Thymus (tissue), 14 donors: ENCODE measurements at places on chromosomes 4 and X. TPM values are rescaled to one million over a fixed set of nuclear protein-coding genes. Genes with fewer than 3 reads are reported as not detected.

CENPVL2 gene
- polyA plus RNA-seq = 0.41 TPM

GRCh38 chr4:107991945-107992630 is 2.4 kb downstream of the HADH start:
- DNase-seq = no peak

GRCh38 chr4:153243468-153243867 is 39.2 kb downstream of the TRIM2 start:
- DNase-seq = no peak

- DNase-seq = no peak
Observed at GRCh38 chr4:87019246-87019791, 84.5 kb downstream of the AFF1 start.

TMEM47 gene
- polyA plus RNA-seq = 7.4 TPM

GRCh38 chr4:117014236-117014635 is 71.1 kb downstream of the TRAM1L1 start:
- no peak for DNase-seq

SMIM43 gene
- polyA plus RNA-seq = 0.43 TPM

- DNase-seq = no peak
Observed at GRCh38 chr4:93855926-93856325, 27.4 kb downstream of the ATOH1 start.

ODAPH gene
- 0.21 TPM for polyA plus RNA-seq

TAB3 gene
- polyA plus RNA-seq = 13.6 TPM

GRCh38 chr4:148831945-148832344 is 389.7 kb upstream of the NR3C2 start:
- no peak for DNase-seq

GPR173 gene
- 1.5 TPM for polyA plus RNA-seq

DNA sequence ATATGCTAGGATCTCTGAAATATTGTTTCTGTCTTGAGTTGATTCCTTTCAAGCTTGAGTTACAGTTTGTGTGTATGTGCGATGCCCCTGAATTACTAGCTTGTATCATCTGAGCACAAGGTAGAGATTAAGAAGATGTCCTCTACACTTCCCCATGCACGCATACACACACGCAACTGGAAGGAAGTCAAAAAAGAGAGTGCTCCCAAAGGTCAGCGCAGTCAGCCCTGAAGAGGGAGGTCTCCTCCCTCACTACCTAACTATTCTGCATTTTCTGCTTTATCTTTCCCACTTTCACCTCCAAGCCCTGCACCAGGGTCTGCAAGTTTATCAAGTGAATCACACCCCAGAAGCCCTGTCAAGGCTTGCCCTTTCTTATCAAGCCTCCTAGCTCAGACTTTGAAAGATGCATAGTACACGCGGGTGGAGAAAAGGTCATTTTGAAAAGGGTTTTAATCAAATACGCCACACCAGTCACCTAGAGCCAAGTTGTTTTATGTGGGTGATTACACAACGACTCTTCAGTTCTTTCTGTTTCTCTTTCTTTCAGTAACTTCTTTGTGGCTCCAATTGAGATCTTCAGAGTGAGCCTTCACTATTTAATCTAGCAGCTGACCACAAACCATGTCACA is 127.7 kb downstream of the ASB9 start:
- no peak for DNase-seq

CFAP99 gene
- polyA plus RNA-seq = 0.18 TPM
